Upper lobe of left lung (tissue), 6 donors: ENCODE measurements at places on chromosomes 16 and 17.

DNA sequence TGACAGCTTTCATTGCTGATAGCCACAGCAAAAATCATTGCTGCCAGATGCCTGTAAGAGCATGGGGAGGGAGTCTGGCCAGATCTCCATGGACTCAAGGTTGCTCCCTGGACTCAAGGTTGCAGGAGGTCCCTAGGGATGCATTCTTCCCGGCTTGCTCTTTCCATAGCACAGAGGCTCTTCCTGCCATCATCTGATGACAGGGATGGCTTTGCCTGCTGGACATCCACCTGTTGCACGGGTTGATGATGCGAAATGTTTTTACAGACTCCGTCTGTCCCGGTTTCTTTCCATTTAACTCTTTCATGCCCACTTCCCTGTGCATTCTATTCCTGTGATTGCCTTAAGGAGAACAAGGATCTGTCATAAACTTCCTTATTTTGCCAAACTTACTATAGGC lies 115.6 kb upstream of the HSBP1 start:
- no peaks in the 10 kb centered on the region for H3K27me3 ChIP-seq
- DNase-seq: no peak
- no peaks in the 10 kb centered on the region for H3K36me3 ChIP-seq
- H3K27ac ChIP-seq: no peak overlapping the region

DNA sequence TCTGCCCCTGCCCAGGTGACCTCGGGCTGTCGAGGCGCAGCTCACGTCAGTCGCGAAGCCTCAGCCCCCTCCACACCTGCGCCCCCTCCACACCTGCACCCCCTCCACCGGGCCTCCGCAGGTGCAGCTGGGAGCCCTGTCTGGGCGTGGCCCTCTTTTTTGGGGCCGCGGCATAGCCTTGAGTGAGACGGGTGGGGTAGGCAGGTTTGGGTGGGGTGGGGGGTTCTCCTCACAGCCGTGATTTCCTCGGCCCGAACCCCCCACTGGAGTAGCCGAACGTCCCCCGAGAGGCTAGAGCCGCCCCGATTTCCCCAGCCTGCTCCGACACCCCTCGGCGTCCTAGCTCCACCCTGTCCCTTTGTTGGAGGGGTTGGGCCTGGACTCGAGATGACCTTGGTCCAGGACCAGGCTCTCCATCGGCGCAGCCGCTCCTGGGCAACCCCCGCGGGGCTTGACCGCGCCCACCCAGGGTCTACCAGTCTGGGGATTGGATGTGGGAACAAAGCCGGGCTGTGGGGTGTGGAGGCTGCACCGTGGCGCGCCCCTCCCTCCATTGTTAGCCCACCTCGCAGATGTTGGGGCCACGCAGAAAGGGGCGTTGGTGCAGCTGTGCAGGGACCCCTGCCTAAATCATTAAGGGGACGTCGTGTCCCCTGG lies 626 bp downstream of the TUBB3 start:
- peaks cover 33% of the 10 kb centered on the region for H3K27me3 ChIP-seq
- no peak overlapping the region for H3K4me3 ChIP-seq
- H3K4me1 ChIP-seq: peaks cover 45% of the 10 kb centered on the region
- H3K36me3 ChIP-seq: no peaks in the 10 kb centered on the region
- no peak overlapping the region for H3K27ac ChIP-seq

DNA sequence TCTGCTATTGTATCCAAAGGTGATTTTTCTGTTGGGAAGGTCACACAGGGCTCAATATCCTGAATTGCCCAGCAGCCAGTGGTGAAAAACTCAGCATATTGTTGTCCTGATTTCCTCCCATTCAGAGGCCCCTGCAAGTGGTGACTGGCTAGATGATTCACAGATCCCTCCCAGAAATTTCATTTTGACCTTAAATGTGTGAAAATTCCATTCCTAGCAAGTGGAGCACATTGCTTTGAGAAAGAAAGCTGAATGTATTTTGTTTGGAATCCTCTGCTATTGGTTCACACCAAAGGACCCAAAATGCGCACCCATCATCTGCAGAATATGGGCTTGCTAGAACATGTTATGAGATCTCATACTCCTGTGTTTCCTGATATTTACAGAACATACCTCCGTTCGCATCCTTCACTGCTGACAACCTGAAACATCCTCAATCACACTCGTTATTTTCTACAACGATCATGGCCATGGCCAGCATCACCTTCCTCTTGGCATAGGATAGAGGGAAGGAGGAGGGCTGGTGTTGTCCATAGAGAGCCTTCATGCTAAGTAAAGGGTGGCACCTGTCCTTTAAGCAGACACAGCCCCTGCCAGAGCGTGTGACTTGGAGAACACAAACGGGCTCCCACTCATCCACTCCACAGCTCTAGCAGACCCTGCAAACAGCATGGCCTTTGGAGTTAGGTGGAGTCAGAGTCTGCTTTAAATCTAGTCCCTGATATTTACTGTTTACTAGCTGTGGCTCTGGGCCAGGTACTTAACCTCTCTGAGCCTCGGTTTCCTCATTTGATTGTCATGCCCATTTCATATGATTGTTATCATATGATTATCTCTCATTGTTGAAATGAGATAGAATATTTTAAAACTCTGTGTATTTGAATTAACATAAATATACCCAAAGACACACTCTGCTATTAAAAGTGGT lies 30.4 kb upstream of the NFAT5 start:
- H3K27ac ChIP-seq: no peak overlapping the region
- no peaks in the 10 kb centered on the region for H3K36me3 ChIP-seq
- H3K4me3 ChIP-seq: no peak overlapping the region
- H3K4me1 ChIP-seq: peaks cover 11% of the 10 kb centered on the region
- no peak for DNase-seq

DNA sequence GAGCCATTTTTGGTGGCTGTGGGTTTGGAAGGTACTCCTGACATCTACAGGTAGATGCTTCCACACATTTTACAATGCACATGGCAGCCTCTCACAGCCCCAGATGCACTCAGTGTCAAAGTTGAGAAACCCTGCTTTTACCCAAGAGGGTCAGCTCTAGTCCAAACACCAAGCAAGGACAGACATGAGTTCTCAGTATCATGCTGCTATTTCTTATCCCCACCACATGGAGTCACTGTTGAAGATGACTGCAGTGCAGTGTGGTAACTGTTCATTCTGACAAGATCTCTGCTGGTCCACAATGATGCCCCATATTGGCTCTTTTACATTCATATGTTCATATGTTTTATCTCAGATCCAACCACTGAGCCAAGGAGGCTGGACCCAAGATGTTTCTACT lies 50.5 kb upstream of the SALL1 start:
- no peak overlapping the region for H3K4me3 ChIP-seq
- no peak for DNase-seq
- no peaks in the 10 kb centered on the region for H3K36me3 ChIP-seq
- no peak overlapping the region for H3K27ac ChIP-seq
- no peaks in the 10 kb centered on the region for H3K27me3 ChIP-seq

DNA sequence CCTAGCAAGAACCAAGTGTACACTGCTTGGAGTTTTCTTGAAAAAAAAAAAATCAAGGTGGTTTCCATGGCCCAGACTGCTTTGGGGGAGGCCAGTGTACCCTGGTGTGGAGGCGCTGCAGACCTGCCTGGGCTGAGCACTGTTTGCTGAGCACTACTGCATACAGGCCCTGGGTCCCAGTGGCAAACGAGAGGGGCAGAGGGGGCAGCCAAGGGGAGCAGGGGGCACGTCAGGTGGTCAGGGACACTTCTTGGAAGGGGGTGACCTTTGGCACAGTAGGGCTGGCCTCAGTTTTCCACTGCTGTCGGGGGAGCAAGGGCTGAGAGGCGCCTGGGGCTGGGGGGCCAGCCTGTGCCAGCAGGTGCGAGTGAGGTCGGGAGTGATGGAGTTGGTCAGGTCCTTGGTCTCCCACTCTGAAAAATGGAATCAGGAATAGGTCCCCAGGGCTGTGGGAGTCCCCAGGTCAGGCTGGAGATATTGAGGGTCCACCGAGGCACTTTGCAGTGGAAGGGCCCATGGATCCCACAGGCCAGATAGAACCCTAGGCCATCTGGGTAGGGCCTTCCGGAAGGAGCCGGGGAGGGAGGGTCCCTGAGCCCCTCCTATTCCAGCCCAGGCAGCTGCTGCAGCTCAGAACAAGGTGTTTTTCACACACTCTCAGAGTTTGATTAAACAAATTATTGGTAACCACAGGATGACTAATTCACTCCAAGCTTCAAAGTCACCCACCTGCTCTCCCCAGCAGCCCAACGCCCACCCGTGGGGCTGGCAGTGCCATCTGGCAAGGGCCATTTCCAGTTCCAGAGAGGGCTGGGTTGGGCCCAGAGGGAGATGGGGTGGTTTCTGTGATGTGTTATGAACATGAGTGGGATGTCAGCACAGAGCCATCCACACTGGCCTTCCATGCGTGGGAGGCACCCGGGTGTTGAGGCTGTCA lies 3.5 kb downstream of the ZFPM1 start:
- peak overlapping the region; percentile 66 for H3K4me3 ChIP-seq
- no peak overlapping the region for H3K27ac ChIP-seq
- no peak for DNase-seq
- H3K36me3 ChIP-seq: no peaks in the 10 kb centered on the region

DNA sequence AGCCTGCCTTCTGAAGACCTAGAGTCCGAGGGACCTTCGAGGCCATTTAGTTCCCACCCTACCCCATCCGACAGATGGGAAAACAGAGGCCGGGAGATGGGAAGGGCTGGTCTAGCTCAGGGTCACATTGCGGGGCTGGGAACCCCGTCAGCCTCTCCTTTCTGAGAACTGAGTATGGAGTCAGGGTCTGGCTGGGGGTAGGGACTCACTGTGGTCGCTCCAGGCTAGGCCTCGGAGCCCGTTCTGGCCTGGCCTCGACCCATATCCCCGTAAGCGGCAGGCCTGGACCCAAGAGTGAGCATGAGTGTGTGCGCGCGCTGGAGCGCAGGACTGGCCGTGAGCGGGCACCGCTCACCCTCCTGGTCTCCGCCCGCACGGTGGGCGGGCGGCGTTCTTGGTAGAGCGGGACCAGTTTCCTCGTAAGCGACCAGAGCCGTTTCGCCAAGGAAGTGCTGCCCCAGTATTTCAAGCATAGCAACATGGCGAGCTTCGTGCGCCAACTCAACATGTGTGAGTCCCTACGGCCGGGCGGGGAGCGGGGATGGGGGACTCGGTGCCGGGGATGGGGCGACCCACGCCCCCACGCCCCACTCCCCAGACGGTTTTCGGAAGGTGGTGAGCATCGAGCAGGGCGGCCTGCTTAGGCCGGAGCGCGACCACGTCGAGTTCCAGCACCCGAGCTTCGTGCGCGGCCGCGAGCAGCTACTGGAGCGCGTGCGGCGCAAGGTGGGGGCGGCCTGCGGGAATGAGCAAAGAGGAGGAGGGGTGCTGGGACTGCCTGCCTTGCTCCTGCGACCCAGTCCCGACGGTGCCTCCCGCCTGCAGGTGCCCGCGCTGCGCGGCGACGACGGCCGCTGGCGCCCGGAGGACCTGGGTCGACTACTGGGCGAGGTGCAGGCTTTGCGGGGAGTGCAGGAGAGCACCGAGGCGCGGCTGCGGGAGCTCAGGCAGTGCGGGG lies 855 bp downstream of the HSF4 start:
- peak overlapping the region; percentile 42 for H3K4me3 ChIP-seq
- H3K4me1 ChIP-seq: peaks cover 54% of the 10 kb centered on the region
- peak overlapping the region; percentile 54 for H3K27ac ChIP-seq
- DNase-seq: no peak
- no peaks in the 10 kb centered on the region for H3K36me3 ChIP-seq
- H3K27me3 ChIP-seq: peaks cover 32% of the 10 kb centered on the region

DNA sequence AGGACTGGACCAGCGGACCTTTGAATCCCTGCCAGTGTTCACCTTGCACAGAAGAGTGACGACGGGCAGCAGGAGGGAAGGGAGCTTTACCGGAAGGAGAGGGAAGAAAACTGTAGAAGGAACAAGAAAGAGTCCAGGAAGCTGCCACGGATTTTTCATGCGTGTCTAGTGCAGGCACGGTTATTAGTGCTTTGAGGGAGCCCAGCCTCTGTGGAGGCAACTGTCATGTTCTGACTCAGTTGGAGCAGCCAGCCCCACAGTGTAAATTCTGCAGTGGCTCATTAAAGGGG lies 6.5 kb upstream of the HOXB13 start:
- no peaks in the 10 kb centered on the region for H3K36me3 ChIP-seq
- no peak for DNase-seq

- H3K4me1 ChIP-seq: peaks cover 8% of the 10 kb centered on the region
- H3K4me3 ChIP-seq: no peak overlapping the region
- DNase-seq: no peak
- H3K27ac ChIP-seq: no peak overlapping the region
- H3K36me3 ChIP-seq: no peaks in the 10 kb centered on the region
Observed at GRCh38 chr16:4241258-4241927, 487 bp downstream of the SRL start.

DNA sequence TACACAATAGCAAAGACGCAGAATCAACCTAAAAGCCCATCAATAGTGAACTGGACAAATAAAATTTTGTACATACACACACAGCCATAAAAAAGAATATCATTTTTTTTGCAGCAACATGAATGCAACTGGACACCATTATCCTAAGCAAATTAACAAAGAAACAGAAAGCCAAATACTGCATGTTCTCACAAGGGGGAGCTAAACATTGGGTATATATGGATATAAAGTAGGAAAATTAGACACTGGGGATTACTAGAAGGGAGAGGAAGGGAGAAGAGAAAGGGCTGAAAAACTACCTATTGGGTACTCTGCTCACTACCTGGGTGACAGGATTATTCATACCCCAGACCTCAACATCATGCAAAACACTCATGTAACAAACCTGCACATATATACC lies 28.2 kb downstream of the ADAMTS18 start:
- H3K27ac ChIP-seq: no peak overlapping the region
- DNase-seq: no peak
- no peak overlapping the region for H3K4me3 ChIP-seq
- H3K27me3 ChIP-seq: no peaks in the 10 kb centered on the region
- H3K36me3 ChIP-seq: no peaks in the 10 kb centered on the region
- no peaks in the 10 kb centered on the region for H3K4me1 ChIP-seq

DNA sequence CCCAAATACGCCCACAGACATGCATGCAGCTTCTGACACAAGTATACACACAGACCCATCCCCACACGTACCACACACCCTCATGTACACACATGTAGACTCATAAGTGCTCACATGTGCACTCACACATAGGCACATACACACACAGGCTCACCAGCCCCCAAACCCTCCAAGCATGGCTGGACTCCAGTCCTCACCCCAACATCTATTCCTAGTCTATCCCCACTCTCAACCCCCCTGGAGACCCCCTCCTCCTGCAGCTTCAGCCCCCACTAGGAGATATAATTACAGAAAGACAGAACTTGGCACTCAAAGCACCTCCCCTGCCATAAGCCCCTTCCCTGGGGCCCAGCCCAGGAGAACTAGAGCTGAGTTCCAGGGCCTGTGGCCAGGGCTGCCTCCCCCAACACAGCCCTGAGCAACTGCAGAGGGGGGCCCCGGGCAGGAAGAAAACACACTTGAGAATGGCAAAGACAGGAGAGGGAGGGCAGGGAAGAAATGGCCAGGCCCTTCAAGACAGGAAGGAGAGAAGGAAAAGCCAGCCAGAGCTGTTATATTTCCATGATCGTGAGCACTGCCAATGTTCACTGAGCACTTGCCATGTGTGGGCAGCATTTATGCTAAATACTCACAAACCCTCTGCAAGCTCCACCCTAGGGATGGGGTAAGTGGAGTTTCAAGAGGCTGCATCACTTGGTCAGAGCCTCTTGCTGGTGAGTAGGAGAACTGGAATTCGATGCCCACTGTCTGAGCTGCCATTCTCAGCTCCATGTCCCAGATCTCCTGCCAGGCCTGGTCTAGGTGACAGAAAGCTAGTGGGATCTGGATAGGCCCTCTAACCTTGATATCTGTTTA lies 224.5 kb downstream of the ZNF423 start:
- no peak for DNase-seq
- no peak overlapping the region for H3K27ac ChIP-seq
- peaks cover 6% of the 10 kb centered on the region for H3K36me3 ChIP-seq
- H3K4me3 ChIP-seq: no peak overlapping the region
- H3K27me3 ChIP-seq: no peaks in the 10 kb centered on the region

GRCh38 chr17:33647956-33648355 lies 354.9 kb upstream of the ASIC2 start:
- no peak overlapping the region for H3K4me3 ChIP-seq
- no peak for DNase-seq
- no peaks in the 10 kb centered on the region for H3K4me1 ChIP-seq
- H3K27ac ChIP-seq: no peak overlapping the region
